ENCODE measurements at places on chromosomes 11 and 22.

DNA sequence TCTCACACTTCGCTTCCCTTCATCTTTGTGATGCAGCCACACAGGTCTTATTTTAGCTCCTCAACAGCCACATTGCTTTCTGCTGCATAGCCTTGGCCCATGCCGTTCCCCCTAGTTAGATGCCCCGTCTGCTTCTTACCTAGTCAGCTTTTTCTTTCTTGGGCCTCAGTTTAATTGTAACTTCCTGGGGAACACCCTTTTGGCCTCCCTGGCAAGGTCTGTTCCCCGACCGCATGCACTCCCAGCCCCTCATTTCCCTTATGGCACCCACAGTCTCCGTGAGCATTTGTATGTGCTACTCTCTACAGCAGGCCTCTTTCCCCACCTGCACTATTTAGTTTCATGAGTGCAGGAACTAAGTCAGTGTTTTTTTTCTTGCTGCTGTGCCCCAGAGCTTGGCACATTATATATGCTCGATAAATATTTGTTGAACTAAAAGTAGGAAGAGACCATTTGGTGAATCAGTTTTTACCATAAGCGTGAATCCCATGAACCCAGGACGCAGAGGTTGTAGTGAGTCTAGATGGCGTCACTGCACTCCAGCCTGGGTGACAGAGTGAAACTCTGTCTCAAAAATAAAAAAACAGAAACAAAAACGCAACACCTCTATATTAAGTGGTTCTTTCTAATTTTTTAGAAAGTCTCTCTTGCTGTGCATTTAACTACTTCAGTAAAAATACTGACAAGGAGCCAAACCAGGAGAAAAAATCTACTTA, 38.5 kb downstream of the TNRC6B start:
- DNase-seq: no peak

GRCh38 chr11:80722629-80723028, 1281.8 kb upstream of the TENM4 start:
- no peak for DNase-seq

- no peak for DNase-seq
Measured at GRCh38 chr11:90318651-90319050, 95.8 kb upstream of the CHORDC1 start.

GRCh38 chr11:104404231-104405175, 240.6 kb upstream of the PDGFD start:
- DNase-seq: no peak

DNA sequence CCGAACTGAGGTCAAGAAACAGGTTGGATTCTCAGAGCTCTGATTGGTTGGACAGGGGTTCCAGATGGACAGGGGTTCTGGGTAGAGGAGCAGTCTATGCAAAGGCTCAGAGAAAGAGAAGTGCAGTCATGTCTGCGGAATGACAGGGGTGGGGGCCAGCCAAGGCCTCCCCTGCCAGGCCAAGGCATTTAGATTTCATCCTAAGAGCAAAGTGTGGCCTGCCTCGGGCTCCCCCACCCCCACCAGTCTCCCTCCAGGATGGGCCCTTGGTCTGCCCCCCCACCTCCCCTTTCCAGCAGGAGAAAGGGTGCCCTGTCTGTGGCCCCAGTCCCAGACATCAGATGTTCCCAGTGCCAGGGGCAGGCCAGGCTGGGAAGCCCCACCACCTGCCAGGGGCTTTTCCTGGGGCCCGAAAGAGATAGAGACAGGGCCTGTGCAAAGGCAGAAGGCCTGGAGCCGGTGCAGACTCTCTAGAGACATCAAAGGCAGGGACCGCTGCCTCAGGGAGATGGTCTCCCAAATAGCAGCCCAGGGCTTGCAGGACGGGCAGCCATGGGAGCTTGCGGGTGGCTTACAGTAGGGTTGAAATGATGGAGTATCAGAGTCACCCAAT, 9.4 kb downstream of the SUSD2 start:
- no peak for DNase-seq

- DNase-seq: no peak
Measured at GRCh38 chr11:25928076-25928475, 403.9 kb upstream of the ANO3 start.

DNA sequence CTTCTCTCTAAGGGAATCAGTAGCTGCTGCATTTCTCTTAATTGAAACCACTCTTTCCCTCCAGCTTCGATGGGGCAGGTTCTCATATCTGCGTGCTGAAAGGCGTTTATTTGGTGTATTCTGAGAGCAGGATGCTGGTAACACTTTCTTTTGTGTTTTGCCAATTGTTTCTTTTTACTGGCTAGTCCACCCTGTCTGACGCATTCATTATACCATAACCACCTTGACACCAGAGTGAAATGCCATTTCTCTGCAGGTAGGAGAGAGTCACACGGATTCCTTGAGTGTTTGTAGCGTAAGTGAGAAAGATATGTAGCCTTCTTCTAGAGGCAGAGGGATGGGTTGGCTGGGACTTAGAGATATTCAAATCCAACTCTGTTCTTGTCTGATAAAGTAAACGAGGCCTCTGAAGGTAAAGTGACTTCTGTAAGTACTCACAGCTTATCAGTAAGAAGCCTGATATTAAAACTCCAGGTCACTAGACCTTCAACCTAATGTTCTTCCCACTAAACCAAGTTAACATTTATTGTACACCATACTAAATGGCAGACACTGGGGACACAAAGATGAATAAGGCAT, 21.4 kb downstream of the CD44 start:
- no peak for DNase-seq

- peak; percentile 70 for DNase-seq
Measured at GRCh38 chr22:29040385-29041275, 21.0 kb downstream of the C22orf31 start.

DNA sequence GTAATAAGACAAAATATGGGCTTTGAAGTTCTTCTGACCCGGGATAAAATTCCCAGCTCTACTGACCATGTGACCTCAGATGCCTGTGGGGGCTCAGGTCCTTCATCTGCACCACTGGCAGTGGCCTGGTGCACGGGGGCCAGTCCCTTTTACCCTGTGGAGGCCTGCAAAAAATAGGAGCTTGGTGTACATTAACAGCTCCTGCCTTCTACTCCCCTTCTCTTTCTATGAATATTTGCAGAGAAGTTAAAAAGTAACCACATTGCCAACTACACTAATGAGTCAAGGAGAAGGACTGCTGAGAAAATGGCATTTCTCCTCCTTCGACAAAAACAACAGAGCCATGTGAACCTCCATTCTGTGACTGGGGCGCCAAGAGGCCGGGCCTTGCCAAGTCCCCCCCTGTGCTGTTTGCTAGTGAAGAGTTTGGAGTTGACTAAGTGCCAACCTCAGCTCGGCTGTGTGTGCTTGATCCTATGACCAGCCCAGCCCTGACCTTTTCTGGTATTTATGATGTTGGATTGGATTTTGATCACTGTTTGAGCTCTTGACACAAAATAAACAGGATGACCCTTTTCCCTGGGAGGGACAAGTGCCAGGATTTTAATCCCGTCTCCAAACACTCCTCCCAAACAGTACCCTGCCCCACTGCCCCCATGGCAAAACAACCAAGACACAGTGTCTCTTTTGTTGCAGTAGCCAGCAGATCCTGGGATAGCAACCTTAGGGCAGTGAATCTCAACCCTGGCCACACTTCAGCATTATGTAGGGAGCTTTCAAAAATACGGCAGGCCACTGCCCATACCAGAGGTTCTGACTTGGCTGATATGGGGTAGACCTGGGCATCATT, 380.1 kb downstream of the LARGE1 start:
- no peak for DNase-seq

DNA sequence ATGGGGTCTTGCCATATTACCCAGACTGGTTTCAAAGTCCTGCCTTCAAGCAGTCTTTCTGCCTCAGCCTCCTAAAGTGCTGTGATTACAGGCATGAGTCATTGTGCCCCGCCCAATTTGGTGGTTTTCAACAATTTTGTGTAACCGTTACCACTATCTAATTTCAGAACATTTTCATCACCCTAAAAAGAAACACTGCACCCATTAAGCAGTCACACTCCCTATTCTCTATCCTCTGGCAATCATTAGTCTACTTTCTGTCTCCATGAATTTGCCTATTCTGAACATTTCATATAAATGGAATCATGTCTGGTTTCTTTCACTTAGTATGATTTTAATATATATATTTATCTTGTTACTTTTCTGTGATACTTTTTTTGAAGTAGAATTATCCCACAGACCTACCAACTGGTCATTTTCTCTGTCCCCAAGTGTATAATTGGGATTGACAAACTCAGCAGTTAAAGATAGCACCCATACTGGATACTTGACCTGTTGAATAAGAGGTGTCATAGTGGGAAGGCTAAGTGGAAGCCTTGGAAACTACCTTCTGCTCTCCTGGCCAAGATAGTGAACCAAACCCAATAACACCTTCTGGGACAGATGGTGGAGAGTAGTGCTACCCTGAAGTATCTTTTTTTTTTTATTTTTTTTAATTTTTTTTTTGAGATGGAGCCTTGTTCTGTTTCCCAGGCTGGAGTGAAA, 64.8 kb downstream of the STIM1 start:
- DNase-seq: no peak

- no peak for DNase-seq
Measured at GRCh38 chr22:30373331-30374325, 13.6 kb downstream of the RNF215 start.

DNA sequence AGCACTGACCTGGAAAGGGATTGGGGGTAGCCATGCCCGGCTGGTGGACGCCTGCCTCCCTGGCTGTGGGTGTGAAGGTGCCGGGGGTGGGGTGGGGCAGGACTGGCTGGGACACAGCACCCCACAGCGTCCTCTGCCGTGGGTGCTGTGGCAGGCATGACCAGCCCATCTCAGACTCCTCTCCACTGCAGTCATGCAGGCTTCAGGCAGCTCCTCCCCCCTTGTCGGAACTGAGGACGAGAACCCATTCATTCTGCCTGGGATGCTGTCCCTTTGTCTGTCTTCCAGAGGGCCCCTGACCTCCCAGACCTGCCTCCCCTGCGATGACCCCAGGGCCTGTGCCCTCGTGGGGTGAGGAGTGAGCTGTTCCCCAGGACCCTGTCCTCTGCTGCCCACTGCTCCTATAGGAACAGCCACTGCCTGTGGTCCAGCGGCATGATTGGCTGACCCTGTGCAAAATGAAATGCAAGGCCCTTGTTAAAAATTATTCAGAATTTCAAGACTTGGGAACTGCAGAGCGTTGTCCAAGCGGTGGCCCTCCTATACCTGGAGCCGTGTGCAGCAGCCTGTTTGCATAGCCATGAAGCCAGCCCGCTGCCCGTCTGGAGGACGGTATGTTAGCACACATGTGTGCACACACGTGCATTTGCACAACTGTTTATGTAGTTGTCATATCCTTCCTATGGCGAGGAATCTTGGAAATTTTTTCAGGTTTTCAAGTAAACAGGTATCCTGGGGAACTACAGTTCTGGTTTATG, 1122.3 kb downstream of the BRD1 start:
- no peak for DNase-seq

DNA sequence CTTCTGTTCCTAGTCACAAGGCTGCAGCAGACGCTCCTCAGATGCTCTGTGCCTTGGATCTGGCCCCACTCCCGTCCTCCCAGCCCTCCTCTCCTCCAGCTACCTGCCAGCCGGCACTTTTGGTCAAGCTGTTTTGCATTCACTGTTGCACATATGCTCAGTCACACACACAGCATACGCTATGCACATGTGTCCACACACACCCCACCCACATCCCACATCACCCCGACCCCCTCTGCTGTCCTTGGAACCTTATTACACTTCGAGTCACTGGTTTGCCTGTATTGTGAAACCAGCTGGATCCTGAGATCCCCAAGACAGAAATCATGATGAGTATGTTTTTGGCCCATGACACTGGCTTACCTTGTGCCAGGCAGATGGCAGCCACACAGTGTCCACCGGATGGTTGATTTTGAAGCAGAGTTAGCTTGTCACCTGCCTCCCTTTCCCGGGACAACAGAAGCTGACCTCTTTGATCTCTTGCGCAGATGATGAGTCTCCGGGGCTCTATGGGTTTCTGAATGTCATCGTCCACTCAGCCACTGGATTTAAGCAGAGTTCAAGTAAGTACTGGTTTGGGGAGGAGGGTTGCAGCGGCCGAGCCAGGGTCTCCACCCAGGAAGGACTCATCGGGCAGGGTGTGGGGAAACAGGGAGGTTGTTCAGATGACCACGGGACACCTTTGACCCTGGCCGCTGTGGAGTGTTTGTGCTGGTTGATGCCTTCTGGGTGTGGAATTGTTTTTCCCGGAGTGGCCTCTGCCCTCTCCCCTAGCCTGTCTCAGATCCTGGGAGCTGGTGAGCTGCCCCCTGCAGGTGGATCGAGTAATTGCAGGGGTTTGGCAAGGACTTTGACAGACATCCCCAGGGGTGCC, 109.8 kb downstream of the BCR start:
- peak; percentile 86 for DNase-seq

DNA sequence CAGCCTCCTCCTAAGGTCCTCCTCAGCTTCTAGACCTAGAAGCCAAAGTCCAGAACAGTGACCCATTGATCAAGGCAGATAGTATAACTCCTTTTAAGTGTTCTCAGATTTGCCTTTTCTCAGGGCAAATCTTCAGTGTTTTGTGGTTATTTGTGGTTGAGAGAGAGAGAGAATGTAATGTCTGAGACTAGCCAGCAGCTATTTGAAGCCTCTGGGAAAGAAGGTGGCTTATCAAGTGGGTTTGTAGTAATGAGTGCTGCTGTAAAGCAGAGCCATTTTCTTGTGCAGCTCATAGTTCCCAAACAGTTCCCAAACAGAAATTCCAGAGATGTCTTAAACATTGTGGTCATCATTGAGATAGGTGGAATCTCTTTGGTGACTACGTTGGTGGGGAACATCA, 89.5 kb downstream of the RNF169 start:
- no peak for DNase-seq

DNA sequence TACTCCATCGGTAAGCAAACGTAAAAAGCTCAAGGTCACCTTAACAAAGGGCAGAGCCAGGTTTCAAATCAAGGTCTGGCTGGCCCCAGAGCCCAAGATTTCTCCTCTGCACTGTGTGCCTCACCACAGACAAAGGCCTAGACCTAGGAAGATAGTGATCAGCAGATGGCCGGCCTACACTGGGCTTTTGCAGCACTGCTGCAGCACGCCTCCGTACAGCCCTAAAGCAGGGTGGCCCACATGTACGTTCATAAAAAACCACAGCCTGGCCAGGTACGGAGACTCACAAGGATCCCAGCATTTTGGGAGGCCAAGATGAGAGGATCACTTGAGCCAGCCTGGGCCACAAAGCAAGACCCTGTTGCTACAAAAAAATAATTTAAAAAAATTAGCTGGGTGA, 106.3 kb upstream of the PITPNB start:
- DNase-seq: no peak

- peak; percentile 55 for DNase-seq
Measured at GRCh38 chr11:117654281-117655255, 142.4 kb downstream of the DSCAML1 start.
